ENCODE measurements at places on chromosomes 16 and 17.

DNA sequence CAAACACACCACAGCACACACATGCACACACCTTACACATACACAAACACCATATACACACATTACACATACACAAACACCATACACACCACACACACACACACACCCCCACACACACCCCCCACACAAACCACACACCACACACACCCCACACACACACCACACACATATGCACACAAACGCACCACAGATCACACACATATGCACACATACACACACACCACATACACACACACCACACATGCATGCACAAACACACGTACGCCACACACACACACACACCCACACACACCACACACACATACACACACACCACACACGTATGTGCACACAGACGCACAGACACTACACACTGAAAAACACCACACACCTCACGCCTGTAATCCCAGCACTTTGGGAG lies 166.0 kb downstream of the AHSP start:
- ATAC-seq: no peak

DNA sequence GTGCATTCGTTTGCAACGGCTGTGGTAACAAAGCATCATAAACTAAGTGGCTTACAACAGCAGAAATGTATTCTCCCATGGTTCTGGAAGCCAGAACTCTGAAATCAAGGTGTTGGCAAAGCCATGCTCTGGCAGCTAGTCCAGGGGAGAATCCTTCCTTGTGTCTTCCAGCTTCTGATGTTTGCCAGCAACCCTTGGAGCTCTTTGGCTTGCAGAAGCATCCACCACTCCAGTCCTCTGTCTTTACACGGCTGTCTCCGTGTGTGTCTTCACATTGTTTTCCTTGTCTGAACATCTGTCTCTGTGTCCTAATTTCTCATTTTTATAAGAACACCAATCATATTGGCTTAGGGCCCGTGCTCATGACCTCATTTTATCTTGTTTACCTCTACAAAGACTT lies 265.3 kb upstream of the HSBP1 start:
- ATAC-seq: no peak

- ATAC-seq: no peak
Measured at GRCh38 chr16:27491894-27492587, 57.7 kb downstream of the GTF3C1 start.

GRCh38 chr17:58219789-58220183 lies 731 bp upstream of the MKS1 start:
- no peak for ATAC-seq

DNA sequence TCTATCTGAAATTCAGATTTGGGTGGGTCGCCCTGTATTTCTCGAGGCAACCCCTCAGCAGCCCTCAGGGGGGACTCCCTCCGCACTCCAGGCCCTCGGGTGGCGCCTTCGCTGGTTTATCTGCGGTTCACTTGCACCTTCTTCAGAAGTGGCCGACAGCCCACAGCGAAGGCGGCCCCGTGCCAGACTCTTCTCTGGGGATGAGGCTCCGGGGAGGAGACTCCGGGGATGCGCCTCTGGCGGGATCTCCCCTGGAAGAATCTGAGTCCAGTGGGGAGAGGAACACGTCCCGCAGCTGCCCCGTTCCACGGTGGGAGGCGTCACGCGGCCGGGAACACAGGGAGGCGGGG lies 63.9 kb upstream of the DNAJA2 start:
- peak; percentile 33 for ATAC-seq

DNA sequence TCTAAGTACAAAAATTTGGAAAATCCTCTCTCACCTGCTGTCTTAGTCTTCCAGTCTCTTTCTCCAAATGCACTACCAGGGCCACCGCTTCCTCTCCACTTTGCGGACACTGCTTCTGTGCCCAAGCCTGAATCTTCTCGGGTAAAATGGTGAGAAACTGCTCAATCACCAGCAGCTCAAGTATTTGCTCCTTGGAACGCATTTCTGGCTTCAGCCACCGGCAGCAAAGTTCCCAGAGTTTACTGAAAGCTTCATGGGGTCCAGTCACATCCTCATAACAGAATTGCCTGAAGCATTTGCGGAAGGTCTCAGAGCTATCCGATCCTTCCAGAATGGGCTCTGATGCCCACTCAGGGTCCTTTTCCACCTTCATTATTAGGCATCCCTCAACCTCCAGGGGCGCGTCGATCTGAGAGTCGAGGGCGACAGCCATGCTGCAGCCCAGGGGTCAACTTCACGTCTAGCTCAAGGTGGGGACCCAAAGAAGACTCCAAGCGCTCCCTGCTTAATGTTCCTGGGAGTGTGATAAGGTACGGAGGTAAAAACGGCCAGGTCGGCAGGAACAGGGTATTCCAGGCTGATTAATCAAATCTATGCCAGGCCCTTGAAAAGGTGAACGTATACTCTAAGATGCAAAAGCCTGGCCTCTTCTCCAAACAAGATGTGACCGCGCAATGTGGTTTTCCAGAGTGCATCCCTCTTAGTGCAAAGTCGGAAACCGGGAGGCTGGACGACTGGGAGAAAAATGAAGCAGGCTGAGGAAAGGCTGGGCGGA lies 763 bp downstream of the ZKSCAN2 start:
- no peak for ATAC-seq

DNA sequence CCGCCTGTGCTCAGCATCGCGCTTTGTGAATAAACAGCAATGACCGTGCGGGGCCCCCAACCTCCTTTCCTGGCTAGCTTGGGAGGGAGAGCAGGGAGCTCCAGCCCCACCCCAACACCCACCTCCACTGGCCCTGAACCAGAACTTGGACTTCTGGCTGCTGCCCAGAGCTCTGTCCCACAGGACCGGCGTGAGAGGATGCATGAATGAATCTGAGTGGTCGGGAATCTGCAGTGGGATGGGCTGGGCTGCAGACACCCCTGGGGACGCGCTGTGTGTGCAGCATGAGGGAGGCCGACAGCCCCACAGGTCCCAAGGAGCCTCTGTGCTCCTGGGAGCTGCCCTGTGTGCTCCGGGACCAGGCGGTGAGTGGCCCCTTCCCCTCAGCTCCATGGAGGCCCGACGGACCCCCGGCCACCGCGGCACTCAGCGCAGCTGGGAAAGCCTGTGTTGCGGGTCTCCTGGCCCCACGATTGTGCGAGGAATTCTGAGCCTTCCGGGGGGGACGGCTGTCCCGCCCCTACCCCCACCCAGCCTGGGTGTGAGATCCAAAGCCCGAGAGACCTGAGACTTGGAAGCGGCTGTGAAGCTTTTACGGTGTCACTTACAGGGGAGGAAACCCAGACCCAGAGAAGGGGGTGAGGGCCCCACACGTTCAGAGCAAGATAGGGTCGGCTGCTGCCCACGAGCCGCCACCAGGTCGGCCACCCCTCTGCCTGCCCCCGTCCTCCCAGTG lies 5.4 kb downstream of the PIEZO1 start:
- no peak for ATAC-seq

- ATAC-seq: no peak
Measured at GRCh38 chr17:57068707-57069106, 16.3 kb upstream of the AKAP1 start.

DNA sequence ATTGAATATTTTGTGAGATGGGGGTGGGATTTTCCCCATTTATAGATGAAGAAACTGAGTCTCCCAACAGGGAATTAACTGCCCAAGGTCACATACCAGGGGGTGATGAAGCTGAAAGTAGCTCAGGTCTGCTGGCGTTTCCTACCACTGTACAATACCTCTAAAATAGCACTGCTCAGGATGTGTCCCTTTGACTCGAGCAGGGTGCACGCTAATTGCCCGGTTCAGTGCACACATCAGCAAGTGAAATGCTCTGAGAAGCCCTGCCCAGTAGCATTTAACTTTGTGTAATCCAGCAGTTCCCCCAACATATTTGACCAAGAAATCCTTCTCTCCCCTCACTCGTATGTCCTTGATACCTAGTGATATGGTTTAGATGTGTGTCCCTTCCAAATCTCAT lies 50.1 kb upstream of the DDX52 start:
- no peak for ATAC-seq

DNA sequence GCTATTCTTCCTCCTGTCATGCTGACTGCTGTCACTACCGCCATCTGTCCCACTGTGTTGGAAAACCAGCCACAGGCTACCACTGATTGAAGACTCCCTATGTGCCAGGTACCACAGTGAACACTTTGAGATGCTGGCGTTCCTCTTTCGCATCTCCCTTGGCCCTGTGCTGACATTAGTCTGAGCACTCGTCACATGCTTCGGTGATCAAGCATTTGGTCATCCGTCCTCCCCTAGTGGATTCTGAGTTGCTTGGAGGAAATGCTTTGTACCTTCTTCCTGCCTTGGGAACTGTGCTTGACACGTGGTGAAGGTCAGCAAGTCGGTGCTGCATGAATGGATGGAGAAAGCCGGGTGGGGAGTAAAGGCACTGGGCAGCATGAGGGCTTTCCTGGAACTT lies 260.1 kb downstream of the SNX29 start:
- no peak for ATAC-seq

- ATAC-seq: no peak
Measured at GRCh38 chr16:26524846-26525245, 541.9 kb upstream of the C16orf82 start.

DNA sequence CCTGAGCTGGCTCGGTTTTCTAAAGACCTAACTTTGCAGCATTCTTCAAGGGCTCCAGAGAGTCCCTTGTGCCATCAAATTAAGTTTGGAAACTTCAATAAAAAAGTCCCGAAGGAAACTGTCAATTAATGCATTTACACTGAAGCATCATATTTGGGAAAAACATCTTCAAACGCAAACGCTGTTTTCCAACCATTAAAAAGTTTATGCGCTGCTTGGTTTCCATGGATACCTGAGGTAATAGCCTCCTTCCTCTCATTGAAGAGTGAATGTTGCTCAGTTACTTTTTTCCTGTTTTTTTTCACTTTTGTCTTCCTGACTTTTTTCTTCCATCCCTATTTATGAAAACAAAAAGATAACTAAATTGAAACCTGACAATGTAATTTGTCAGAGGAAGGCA lies 399.1 kb downstream of the MAF start:
- ATAC-seq: no peak

DNA sequence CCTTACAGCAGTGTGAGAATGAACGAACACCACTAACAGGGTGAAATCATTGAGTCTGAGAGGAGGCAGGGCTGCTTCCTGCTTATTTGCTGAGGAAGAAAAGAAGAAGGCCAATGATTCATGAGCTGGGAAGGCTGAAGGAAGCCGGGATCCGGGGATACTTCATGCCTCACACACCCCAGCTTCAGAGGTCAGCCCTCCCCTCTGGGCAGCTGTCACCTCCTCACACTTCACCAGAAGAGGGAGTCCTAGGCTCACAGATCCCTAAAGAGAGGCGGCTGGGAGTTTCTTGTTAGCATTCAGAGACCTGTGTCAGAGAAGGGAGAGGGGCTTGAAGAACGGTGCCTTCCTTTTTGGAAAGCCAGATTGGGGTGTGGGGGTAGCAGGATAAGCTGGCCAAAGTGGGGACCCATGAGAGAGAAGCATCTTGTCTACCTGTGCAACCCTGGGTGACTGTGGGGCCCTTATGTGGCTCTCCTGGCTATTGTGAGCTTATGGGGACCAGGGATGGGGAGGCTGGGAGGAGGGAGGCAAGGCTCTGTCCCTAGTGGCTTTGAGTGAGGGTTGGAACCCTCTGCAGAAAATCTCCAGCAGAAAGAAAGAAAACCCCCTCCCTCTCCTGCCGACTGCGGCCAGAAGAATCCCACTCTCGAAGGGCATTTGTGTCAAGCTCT lies 94.6 kb downstream of the RGS9 start:
- no peak for ATAC-seq

DNA sequence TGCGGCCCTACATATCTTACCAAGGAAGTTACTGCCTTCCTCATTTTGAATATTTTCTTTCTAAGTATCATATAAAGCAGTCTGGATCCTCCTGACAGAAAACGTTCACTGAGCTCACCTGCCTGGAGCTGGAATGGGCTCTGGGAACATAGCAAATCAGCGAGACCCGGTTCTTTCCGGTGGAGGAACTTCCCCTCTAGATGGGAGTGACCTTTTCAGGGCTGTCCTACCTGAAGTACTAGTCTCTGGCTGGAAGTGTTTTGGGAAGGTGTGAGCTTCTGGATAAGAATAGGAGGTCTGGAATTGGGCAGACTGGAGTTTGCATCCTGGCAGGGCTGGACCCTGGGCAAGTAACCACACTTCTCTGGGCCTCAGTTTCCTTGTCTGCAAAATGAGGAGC lies 79.3 kb downstream of the SDR42E1 start:
- no peak for ATAC-seq

DNA sequence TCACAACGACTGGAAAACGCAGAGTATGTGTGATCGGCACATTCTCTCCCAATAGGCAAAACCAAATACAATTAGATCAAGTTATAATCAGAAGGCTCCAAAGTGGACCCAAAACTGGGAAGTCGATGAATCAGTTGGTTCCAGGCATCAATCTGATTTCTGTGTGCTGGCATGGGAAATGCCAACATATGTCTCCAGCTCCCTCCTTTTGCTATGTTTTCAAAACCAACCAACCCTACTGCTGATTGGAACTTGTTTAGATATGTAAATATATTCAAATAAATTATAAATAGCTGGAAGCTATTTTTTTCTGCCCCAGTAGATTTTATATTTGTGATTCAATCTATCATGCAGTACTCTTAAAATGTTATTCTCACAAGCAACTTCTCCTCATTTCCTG lies 284.2 kb downstream of the HS3ST3B1 start:
- ATAC-seq: no peak

GRCh38 chr17:64291268-64291851 lies 28.3 kb upstream of the TEX2 start:
- no peak for ATAC-seq

DNA sequence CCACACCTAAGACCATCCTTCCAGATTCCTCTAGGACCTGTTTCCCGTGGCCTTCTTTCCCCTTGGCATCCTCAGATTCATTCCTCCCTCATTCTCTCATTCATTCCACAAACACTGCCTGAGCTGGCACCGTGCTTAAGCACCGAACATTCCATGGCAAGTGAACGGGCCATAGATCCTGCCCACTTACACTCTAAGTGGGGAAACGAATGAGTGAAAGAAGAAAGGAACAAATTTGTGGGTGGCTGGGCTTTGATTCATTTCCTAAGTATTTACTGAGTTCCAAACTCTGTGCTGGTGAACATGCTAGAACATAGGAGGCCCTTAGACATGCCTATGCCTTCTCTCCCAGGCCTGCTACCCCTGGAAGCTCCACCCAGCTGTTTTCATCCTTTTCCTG lies 30.0 kb downstream of the SRCIN1 start:
- no peak for ATAC-seq
